ENCODE measurements at places on chromosomes 3 and 15.

- no peak for DNase-seq
Observed at GRCh38 chr3:118801899-118802298, 232.7 kb downstream of the IGSF11 start.

DNA sequence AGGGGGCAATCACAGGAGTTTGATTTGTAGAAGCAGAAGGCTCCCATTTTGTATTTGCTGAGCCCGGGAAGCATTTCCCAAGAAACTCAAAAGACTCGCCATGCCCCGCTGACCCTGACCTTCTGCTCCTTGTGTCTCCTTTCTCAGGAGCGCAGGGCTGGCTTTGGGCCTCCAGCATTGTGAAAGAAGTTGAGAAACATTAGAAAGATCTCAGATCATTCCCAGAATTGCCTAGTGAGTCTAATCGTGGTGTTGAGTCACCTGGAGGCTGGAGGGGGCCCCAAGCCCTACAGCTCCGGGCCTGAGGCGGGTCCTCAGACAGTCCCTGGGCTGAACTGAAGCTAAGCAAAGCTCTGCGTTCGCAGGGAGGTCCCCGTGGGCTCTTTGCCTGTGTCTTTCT lies 10.9 kb upstream of the PIGZ start:
- peak; percentile 85 for DNase-seq

GRCh38 chr15:65856821-65857455 lies 12.4 kb upstream of the RAB11A start:
- peak; percentile 64 for DNase-seq

- DNase-seq: peak; percentile 56
Observed at GRCh38 chr3:137012097-137012501, 54.3 kb downstream of the IL20RB start.

GRCh38 chr3:99896482-99896881 lies 78.8 kb downstream of the CMSS1 start:
- no peak for DNase-seq

DNA sequence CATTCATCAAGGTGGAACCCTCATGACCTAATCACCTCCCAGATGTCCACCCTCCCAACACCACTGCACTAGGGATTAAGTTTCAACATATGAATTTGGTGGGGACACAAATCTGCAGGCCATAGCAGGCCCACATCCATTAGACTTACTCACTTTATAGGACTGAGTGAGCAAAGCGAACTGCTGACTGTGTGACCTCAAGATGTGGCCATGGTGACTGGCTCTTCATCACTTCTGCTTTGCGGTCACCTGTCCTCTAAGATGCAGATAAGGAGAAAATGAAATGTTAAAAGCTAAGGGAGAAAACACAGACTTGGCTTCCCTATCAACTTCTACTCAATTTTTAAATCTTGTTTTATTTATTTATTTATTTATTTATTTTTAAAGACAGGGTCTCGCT lies 14.5 kb upstream of the DCP1A start:
- no peak for DNase-seq

DNA sequence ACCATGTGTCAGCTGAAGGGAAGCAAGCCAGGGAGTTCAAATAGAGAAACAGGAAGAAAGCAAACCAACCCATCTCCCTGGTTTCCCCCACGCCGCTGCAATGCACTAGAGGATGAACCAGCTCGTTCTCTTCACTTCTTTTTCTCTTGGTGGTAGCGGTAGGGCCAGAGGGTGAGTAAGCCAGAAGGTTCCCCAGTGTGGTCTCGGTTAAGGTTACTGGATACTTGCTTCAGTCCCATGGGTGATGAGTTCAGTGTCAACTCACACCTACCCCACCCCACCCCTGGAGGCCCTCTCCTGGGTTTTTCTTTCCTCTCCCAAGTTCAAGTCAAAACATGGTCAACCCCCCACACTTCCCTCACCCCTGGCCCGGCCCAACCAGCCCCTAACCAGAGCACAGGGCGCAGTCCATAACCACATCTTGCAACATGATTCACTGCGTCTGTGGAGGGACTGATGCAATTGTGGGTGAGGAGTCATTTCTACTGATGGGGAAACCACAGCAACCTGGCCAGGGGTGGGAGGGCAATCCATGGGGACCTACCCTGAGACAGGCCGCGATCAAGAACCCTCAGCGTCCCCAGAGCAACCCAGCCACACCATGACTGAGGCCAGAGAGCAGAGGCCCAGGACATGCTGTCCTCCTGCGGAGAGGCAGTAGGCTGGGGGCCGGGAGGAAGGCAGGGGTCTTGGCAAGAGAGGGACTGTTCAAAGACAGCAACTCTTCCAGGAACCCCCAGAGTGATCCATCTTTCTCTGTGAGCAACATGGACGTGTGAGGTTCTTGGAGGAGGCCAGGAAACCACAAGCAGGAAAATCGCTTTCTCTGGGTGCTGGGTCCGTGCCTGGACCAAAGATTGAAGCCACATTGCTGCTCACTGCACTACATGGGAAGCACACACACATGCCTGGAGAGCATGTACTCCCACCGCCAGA lies 276.6 kb downstream of the UACA start:
- peak; percentile 82 for DNase-seq

DNA sequence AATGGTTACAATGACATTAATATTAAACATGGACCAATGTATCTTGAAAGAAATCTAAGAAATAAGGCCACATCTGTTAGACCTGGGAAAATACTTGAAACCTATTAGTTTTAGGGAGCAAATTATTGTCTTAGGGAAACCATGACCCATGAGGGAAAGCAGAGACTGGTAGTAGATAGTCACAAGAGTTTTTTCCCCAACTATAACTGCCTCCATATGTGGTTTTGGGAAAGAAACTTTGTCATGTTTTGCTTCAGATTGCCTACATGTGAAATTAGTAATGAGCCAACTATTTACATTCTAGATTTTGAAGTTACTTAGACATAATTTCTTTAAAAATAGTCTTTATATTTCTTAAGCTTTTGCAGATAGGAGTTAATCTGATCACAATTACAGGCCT lies 474.9 kb downstream of the ROBO2 start:
- DNase-seq: no peak

- no peak for DNase-seq
Observed at GRCh38 chr15:52857471-52857870, 67.3 kb upstream of the ONECUT1 start.

DNA sequence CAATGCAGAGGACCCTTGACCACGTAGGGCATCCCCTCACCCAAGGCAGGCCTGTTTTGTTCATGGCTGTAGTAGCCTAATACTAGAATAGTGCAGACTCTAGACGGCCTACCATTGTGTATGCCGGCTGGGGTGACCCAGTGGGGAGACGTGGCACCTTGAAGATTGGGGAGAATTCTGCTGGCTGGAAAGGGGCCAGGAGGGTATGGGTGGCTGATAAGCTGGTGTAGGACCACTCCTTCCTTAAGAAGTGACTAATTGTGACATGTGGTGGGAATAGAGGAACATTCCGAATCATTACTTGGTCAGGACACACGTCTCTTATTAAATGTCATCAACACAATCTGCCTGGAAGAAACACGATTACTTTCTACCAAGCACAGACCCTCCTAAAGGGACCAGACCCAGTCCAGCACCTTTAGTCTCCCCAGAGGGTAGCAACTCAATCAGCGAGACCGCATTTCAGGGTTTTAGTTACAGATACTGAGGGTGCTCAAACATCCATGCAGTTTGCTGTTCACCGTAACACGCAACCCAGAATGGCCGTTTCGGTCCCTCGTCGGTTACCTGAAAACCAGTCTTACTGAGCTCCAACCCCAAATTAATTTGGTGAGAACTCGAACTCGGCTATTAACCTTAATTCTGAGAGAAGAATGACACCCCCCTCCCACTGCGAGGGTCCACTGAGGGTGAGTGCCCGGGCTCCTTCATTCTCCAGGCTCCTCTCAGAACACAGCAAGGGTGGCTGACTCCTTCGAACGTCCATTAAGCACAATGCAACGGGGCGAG lies 1.6 kb upstream of the KLF13 start:
- DNase-seq: no peak

DNA sequence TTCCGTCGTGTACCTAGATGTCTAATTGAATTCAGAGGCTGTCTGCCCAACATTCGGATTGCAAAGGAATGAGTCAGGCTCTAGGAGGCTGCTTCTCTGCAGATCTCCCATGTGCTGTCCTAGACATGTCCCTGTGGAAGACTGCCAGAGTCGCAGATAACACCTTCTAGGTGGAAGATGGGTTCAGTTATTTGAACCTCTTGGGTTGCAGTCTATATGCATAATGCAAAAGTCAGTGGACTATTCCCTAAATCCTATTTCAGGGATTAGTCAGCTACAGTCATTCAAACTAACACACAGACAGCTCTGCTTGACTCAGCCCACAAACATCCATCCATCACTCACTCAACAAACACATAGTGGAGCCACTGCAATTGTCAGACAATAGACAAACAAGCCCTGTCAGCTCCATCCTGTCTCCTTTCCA lies 300.0 kb upstream of the CTNNB1 start:
- no peak for DNase-seq

- DNase-seq: no peak
Observed at GRCh38 chr15:79008659-79009058, 63.8 kb upstream of the CTSH start.

DNA sequence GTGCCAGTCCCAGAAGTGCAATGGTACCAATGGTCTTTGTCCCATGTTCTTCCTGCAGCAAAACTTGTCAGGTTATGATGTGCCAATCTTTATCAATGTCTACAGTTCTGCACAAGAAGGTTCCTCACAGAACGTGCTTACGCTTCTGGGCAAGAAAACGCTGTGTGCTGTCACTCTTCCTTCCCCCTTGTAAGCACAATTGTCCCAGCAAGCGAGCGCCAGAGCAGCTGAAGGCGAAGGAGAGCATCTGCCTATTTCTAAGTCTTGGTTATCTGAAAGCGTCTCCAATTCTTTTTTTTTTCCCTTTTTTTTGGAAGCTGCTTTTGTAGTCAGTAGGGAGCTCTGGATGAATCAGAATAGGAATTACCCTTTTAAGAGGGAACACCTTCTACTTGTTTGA lies 514.4 kb downstream of the FGF12 start:
- DNase-seq: no peak

GRCh38 chr3:192336286-192336685 lies 391.1 kb downstream of the FGF12 start:
- DNase-seq: no peak

DNA sequence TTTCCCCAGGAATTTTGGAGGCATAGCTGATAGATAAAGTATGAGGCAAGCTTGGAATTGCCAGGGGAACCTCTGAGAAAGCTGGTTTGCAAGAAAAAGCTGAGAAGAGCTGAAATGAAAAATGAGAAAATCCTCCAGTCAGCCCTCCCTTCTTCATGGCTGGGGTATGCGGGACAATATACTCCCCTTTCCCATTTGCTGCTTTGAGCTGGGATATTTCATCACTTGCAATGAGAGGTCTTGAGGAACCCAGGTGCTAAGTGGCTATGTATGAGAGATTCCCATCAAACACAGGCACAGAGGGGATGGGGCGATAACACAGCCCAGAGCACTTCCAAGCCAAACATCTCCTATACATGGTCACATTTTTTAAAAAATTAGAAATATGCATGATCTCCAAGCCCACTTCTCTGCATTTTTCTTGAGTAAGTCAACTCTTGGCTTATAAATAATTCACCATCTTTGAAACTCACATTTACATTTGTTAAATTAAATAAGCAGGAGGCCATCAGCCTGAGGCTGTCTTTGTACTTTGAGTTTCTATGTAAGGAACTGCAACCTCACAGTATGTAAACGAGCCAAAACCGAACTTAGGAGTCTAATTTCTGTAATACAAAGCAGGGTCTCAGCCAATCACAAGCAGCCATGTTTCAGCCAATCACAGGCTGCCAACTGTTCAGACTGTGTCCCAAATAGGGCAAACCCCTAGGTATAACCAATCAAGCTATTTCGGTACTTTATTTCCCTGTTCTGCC lies 983.6 kb upstream of the NR2F2 start:
- no peak for DNase-seq

GRCh38 chr3:185677146-185677829 lies 91.2 kb downstream of the SENP2 start:
- DNase-seq: peak; percentile 77

GRCh38 chr15:31270767-31271166 lies 55.9 kb upstream of the KLF13 start:
- DNase-seq: no peak

DNA sequence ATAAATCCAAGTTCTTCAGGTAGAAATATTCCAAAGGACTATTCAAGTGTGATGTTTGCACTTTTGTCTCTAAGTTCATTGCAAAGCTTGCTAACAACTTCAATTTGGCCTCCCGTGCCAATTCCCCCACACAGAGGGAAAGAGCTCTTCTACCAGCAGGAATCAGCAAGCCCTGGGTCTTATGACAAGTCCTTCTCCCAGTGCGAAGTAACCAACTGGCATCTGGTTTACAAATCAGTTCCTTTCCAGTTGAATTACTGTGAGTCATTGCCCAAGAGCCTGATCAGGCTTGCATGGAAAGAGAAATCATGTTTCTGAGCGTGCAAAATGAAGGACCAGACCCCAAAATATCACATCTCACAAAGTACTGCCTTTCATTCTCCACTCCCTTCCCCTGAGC lies 62.7 kb upstream of the SLCO3A1 start:
- DNase-seq: no peak

GRCh38 chr3:146640955-146641867 lies 36.1 kb upstream of the PLSCR5 start:
- peak; percentile 44 for DNase-seq

DNA sequence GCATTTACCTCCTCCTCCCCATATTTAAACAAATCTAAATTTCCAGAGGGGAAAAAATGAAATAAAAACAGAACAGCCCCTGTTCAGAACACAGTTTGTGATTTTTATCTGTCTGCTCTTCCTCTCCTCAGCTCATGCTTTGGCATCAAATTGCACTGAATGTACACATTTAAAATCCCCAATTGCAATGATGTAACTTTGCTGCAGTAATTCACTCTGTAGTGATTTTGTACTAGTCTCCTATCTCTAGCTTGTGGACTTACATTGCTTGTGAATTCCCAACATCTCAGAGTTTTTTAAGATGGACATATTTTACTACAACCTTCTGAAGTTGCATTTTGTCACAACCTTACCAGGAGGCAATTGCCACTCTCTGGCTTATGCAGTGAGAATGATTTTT lies 81.6 kb upstream of the ROBO2 start:
- DNase-seq: no peak

DNA sequence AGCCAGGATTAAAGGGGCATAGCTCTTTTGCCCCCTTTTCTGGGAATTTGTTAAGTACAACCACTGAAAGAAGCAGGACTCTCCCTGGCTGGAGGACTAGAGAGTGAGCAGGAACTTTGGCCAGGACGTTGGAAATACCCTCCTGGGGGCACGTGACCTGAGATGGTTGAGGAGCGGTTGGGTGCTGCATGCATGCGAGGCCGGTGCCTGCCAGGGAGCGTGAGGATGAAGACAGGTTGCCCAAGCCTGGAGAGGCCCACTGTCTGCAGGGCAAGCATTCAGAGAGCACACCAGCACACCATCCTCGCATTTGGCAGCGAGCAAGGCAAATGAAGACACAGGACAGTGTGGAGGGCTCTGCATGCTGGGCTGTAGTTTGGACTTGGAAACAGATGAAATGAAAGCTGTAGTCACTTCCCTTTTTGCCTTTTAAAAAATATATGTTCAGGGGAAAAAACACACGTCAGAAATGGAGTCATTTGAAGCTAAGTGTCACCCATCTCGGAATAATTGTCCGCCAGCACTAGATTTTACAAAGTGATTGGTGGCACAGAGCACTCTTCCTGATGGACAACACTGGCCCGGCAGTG lies 217.6 kb downstream of the SLCO3A1 start:
- DNase-seq: no peak
